Mammary epithelial cell (primary cell): ENCODE measurements at places on chromosomes 11 and 22. TPM values are rescaled to one million over a fixed set of nuclear protein-coding genes. Genes with fewer than 3 reads are reported as not detected.

DNA sequence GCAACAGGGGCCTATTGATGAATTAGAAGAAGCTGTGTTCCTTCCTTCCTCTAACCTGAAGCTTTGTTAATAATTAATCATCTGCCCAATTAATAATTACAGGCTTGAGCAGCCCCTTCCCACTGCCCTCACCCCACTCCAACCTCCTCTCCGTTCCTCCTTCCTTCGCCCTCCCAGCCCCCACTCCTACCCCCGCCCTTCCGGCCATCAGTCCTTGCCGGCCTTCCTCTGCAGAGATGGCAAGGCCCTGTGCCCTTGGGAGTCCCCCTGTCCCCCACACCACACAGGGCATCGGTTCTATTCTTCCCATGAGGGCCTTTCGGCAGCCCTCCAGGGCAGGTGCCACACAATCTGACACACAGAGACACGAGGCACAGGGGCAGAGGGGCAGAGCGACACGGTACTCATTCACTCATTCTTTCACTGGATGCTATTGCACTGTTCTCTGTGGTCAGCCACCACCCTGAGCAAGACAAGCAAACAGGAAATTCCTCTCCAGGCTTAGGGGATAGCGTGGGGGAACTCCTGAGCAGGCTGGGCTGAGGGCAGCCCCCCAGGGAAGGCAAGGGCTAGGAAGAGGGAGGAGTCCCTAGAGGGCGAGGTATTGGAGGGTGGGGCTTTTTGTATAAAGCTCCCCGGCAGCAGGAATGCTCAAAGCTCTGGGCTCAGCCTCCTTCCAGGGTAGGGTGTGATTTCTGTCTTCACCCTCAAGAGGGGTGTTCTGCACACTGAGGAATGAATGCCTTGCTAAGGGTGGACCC is 14.7 kb downstream of the MGAT3 start:
- DNase-seq: peak; percentile 21

DNA sequence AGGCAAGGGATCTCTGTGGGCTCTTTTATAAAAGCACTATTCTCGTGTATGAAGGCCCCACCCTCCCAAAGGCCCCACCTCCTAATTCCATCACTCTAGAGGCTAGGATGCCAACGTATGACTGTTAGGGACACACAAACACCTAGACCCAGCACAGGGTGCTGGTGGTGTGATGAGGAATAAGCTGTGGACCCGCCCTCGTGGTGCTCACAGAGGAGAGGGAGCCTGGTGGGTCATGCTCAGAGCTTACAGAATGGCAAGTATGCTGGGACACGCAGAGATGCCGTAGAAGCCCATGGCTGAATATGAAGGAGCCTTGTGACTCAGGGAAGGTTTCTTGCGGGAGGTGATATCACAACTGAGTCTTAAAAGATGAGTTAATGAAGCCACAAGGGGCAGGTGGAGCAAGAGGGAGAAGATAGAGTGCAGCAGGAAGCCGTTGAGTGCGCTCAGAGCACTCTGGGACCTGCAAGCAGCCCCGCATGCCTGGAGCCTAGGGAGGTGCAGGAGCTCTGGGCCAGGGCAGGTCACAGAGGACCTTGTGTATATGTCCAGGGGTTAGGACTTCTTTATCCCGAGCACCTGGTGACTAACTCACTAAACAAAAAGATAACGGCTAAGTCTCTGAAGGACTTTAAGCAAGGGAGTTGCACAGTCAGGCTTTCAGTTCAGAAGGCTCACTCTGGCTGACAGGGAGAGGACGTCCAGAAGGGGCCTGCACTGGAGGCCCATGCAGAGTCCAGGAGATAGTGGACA is 160.9 kb downstream of the TRIM29 start:
- DNase-seq: no peak

DNA sequence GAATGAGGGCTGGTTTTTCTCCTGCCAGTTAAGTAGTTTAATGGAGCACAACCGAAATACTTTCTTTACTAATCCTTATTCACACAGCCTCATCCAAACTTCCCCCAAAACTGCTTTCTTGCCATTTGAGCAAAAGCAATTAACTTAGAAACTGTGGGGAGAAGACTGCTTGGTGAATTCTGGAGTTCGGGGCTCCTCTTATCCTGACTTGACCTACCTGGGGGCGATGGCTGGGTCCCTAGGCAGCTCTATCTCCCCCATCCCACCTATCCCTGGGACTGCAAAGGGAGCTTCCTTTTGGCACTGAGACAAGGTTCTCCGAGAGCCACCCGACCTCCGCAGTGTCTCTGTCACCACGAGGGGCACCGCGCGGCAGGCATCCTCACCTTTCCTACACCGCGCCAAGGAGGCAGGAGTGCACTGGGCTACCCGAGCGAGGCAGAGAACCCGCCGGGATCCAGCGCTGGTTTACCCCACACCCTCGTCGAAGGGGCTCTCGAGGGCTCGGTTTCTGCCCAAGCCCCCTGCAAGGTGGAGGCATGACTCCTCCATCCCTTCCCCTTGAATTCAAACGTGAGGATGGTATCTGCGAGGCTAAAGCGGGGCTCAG is 759 bp downstream of the DESI1 start:
- peak; percentile 22 for DNase-seq

- DNase-seq: no peak
These were observed 13.4 kb downstream of the TMPRSS13 start for GRCh38 chr11:117915672-117916235.

- no peak for DNase-seq
These were observed 192.5 kb upstream of the SNX19 start for GRCh38 chr11:131108760-131109159.

- DNase-seq: no peak
These were observed 92.5 kb downstream of the PLEKHA7 start for GRCh38 chr11:16921668-16922067.

- no peak for DNase-seq
These were observed 59.4 kb downstream of the F2 start for GRCh38 chr11:46778416-46778815.

GRCh38 chr11:92501066-92501739 is 276.6 kb downstream of the FAT3 start:
- no peak for DNase-seq

DNA sequence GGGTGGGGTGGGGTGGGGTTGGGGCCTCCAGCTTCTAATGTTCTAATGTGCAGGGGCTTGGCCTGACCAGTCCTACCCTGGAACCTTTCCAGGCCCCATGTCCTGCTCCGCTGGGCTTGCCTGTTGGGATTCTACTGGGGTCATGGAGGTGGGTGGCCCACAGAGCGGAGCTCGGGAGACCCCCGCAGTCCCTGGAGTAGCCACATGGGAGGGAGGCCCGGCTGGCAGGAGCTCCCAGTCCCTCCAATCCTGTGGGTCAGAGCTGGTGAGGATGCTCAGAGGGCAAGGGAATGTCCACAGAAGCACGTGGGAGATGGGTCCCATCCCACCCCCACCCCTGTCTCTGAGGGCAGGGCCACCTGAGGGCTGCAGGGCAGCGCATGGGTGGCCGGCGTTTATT is 2.9 kb downstream of the SEPTIN5 start:
- no peak for DNase-seq

DNA sequence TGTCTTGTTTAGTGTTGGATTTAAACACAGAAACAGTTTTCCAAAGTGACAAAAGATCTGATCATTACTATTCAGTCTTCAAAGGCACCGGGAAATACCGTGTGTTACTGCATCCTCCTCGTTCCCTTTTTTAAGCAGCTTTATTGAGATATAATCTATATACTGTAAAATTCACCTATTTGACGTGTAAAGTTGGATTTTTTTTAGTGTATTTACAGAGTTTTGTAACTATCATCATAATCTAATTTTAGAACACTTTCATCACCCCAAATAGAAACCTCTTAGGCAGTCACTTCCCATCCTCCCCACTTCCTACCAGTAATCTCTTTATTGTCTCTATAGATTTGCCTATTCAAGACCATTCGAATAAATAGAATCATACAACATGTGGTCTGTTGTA is 1.4 kb downstream of the ANO5 start:
- no peak for DNase-seq

- DNase-seq: peak; percentile 99
These were observed 95.2 kb downstream of the MRTFA start for GRCh38 chr22:40541300-40541699.

DNA sequence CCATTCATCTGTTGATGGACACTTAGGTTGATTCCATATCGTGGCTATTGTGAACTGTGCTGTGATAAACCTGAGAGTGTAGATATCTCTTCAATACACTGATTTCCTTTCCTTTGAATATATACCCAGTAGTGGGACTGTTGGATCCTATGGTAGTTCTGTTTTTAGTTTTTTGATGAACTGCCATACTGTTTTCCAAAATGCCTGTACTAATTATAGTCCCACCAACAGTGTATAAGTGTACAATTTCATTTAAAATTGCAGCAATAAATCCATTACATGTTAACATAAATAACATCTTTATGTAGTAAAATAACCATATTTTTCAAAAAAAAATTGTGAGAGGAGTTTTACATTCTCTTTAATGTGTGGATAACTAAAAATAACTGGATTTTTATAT is 65.0 kb upstream of the SYT9 start:
- DNase-seq: no peak

GRCh38 chr11:69264486-69264885 is 29.5 kb upstream of the MYEOV start:
- DNase-seq: no peak

TMEM135 gene
- 24.4 TPM for polyA plus RNA-seq

PTPRCAP gene
- polyA plus RNA-seq: 0.18 TPM

PIWIL4 gene
- 0.17 TPM for polyA plus RNA-seq

OR5B21 gene
- not detected for polyA plus RNA-seq

OR51M1 gene
- not detected for polyA plus RNA-seq

SMC1B gene
- polyA plus RNA-seq: not detected

OR4A16 gene
- polyA plus RNA-seq: not detected
